RWPE2 (cell line): ENCODE measurements at places on chromosomes 5 and 9.

DNA sequence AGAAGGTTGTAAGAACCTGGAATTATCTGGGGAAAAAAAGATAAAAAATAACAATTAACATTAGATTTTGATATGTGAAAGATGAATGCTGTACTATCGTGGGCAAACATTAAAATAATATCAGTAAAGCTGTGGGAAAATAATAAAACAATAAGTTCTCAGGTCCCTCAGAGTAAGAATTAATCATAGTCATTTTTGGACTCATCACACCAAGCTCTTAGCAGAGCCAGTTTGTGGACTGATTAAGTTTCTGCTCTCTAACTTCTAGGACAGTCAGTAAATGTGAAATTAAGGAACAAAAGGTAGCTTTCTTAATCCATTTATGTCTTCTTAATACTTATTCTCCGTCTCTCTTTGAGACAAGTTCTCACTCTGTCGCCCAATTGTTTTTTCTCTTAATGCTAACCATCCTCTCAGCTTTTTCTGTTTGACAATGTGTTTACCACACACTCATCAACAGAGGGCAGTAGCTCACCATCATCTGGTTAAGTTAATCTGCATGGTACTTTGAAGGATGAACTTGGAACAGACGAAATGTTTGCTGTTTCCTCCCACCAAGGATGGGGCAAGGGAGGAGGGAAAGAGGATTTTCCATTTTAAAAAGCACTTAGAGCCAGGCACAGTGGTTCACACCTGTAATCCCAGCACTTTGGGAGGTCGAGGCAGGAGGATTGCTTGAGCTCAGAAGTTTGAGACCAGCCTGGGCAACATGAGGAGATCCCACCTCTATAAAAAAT, 5.3 kb upstream of the ACO1 start:
- no peak for DNase-seq

- no peak for DNase-seq
Measured at GRCh38 chr5:33530183-33531036, 89.6 kb downstream of the TARS1 start.

GRCh38 chr5:105821800-105822199, 1848.9 kb downstream of the EFNA5 start:
- no peak for DNase-seq

GRCh38 chr5:161278739-161279660, 267.5 kb downstream of the GABRB2 start:
- no peak for DNase-seq
